ENCODE measurements at places on chromosomes 13 and 19.

DNA sequence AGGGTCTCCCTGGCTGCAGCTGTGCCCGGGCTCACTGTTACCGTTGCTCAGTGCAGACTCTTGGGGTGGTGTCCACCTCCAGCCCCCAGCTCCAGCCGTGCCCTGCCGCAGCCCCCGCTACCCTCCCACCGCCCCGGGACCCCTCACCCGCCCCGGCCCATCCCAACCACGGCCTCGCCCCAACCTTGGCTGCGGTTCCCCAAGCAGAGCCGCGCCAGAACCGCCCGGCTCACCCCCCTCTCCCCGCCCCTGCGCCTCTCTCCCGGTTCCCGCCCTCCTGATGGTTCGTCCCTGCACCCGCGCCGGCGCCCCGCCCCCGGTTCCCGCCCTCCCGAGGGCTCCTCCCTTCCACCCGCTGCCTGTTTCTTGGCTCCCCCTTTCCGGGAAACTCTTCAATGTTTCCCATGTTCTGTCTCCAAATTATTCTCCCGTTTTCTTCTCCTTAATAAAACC, 40.3 kb downstream of the ANKRD10 start:
- peak; percentile 78 for DNase-seq

DNA sequence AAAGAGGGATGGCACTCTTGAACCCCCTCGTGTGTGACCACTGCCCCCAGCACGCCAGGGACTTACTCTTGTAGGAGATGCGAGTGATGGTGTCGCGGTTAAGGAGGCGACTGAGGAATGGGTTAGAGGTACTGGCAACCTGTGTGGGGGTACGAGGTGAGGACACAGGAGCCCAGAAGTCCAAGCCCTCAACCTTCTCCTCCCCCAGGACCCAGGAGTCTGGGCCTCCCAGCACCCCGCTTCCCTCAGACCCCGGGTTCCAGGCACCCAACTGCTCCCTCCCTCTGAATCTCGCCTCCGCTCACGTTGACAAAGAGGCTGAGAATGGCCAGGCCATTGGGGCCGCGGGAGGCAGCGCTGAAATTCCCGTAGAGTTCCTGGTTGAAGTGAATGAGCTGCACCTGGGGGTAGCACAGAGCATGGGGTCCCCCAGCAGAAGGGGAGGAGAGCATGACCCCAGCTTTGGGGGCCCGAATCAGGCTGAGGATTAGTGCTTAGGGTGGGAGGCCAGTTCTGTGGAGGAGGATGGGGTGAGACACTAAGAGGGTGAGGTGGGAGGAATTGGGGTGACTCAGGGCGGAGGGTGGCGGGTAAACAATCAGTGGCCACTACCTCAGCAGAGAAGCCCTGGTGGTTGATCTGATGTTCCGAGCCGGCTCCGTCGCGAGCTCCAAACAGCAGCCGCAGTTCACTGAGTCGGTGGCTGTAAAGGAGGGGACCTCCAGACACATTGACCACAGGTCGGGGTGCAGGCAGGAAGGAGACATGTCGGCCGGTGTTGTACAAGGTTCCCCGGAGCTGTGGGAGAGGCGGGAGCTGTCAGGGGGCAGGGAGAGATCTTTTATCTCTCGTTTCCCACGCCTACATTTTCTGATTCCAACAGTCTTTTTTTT, 2.5 kb upstream of the DBP start:
- peak; percentile 1 for DNase-seq

DNA sequence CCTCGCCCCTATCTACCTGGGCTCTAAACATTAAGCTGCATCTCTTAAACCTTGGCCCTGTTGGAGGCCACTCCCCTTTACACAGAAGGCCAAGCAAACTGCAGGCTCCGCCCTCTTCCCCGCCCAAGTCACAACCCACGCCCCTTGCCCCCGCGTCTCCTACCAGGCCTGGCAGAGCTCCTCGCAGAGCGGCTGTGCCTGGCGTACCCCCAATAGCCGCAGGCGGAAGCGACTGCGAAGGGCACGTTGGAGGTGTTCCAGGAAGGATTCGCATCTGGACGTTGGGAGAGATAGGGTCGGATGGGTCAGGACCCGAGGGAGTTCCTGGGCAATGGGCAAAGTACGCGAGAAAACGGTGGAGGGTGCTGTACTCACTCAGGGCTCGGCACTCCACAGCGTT, 5.9 kb downstream of the RTBDN start:
- DNase-seq = peak; percentile 61

DNA sequence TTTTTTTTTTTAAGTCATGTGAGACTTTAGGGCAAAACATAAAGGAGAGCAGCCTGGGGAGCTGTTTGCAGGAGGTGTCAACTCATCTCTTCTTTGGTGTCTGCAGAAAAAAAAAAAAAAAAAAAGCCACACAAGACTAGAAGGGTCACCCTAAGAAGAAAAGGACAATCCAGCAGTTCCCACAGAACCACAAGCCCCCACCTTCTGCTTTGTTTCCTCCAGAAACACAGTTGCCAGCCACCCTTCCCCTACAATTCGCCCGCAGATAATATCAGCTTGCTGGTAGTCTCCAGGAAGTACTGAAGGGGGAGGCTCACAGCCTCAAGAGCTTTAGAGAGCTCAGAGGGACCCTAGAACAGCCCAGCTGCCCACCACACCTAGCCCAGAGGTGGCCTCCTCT, 22.3 kb upstream of the ZBTB7A start:
- DNase-seq = no peak

DNA sequence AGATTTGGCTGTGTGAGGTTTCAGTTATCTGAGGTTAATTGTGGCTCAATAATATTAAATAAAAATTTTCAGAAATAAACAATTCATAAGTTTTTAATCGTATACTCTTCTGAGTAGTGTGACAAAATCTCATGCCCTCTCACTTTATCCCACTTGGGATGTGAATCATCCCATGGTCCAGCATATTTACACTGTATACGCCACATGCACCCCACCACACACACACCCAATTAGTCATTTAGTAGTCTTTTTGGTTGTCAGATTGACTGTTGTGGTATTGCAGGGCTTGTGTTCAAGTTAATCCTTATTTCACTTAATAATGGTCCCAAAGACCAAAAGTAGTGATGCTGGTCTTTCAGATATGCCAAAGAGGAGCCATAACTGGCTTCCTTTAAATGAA, 66.4 kb upstream of the PCDH9 start:
- peak; percentile 18 for DNase-seq

- DNase-seq = no peak
Observed at GRCh38 chr19:6011794-6012193, 33.9 kb upstream of the RANBP3 start.

DNA sequence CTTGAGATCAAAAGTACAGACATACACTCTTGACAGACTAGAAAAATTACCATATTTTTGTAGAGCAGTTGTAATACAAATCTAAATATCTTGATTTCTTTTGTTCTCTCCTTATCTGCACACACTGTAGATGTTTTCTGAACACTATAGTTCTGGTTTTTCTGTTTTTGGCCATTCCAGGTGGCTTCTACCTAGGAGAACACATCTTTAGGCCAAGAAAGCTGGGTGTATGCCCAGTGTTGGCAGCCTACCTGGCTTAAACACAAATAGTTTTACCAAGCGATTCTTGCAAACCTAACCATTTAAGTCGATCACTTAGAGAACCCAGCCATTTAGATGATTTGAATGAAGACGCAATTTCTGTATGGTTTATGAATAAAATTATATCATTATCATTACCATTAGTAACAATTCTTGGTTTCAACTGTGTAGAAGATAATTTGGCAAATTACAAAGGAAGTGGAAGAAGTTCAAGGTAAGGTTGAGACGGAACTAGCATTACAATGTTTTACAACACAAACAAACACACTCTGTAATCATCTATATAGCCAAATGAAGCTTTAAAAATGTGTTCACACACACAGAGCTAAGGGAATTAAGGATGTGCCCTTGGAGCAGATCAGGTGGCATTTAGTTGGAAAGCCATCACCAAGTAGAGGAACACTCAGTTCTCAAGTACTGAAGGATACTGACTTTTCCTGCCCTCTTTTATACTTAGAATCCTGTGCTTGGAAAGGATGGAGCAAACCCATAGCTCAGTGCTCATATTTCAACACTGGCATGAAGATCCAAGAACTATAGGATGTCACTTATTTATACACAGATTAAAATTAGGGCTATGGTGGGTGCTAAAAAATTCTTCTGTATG, 36.2 kb downstream of the ERCC5 start:
- no peak for DNase-seq

DNA sequence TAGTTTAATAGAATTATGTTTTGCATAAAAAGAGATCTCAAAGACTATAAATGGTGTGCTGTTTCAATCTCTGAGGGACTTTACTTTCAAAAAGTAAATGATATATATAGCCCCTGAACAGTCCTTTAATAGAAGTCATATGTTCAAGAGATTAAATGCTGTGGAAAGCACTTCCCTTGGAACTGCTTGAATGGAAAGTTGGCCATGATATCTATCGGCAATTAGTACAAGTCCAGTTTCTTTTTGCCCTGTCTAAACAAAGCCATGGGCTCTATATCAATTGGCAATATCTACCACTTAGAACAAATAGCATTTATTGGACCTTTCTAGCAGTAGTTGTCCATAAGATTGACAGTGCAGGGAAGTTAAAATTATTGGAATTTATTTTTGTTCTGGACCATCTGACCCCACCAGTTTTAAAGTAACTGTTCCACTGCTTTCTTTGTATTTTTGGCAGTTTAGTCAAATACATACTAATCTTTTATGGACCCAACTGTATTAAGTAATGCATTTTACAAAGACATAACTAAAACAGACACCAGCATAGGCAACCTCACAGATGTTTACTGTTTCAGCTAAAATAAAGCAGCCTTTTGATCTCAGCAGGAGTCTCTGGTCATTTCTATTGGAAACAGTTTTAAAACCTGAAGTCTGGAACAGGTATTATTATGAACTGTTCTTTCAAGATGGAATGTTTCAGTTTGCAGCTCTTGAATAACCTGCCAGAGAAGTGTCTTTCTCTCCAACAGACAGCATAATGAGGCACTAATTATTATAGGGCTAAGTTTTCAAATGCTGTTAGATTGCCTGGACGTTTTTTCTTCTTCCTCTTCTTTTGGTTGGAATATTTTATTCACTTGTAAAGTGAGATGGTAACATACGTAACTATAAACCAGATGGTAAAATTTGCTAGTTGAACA, 282.6 kb downstream of the DCLK1 start:
- DNase-seq = no peak

- DNase-seq = no peak
Observed at GRCh38 chr19:14054721-14055120, 7.2 kb downstream of the PALM3 start.

GRCh38 chr13:21297914-21298831, 121.7 kb downstream of the MRPL57 start:
- peak; percentile 90 for DNase-seq

DNA sequence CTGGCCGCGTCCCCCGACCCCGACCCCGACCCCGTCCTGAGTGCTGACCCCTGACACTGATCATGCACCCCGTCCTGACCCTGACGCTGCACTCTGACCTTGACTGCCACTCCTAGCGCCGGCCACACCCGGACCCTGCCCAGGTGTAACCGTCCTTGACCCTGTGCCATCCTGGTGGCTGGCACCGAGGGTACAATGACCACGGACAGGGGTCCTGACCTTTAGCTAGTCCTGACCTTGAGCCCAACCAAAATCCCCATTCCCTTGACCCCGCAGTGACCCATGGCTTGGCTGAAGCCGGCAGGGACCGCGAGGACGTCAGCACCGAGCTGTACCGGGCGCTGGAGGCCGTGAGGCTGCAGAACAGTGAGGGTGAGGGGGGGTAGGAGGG, 25.9 kb downstream of the CLEC4M start:
- no peak for DNase-seq

DNA sequence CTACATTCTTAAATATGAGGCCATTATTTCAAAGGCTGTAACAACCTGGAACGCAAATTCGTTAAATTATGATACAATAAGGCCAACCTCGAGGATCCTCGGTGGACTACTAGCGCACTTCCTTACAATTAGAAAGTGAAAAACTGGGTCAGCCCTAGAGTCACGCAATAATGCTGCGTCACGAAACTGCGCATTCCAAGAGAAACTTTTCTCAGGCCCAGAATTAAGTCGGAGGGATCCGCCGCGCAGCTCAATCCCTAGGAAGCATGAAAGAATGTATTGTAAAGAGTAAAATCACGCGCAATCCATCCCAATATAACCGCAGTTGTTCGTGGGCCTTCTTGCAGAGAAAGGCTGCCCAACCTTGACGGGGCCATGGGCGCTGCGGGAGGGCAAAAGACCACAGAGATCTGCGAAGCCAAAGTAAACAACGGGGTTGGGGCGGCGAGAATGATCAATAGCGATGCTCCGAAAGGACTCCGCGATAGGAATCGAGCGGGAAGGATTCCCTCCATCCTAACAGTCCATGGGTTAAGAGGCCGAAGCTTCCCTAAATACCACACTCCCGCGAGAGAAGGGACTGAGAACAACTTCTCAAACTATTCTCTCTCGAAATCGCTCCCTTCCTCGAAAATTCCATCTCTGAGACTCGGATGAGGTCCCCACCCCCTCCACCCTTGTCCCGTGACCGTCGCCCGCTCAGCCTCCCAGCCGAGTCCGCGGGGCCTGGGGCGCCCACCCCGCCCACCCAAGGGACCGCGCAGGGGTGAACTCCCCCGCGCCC, 564 bp downstream of the SPART start:
- peak; percentile 86 for DNase-seq

GRCh38 chr13:75993823-75994222, 357.7 kb downstream of the LMO7 start:
- no peak for DNase-seq

- peak; percentile 60 for DNase-seq
Observed at GRCh38 chr19:44585371-44586133, 27.8 kb upstream of the IGSF23 start.

DNA sequence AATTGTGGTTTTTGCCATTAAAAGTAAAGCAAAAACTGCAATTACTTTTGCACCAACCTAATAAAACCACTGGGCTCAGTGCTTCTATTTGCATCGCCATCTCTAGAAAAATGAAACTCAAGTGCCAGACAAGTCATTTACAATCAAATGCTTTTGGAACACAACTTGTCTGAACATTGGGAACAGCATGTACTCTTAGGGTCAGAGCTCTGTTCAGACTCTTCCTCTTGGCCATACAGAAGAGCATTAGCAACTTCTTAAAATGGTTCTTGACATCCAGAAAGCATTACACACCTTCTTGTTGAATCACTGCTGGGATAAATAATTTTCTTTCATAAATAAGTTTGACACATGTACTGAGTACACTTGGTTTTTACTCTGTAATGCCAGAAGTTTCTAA, 272.5 kb downstream of the DCLK1 start:
- DNase-seq = no peak

GRCh38 chr13:104869501-104869900, 1666.0 kb downstream of the EFNB2 start:
- DNase-seq = peak; percentile 4

DNA sequence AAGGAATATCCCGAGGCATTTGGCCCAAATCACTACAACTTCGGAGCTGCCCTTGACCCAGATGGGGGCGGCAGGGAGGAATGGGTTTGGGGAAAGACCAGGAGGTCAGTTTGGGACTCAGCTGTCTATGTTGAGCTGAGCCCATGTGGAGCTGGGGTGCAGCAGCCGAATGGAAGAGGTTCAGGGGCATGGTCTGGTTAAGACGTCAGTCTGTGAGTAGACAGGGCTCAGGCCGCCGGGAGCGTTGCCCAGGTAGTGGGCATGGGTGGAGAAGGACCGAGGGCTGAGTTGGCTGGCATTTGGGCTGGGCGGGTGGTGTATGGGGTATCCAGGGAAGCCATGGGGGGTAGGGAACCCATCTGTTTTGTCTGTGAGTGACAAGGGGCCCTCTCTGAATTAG, 9.3 kb upstream of the SCN1B start:
- DNase-seq = no peak
